ENCODE measurements at places on chromosomes 6 and 20. TPM values are rescaled to one million over a fixed set of nuclear protein-coding genes. Genes with fewer than 3 reads are reported as not detected.

The TSBP1 gene
- total RNA-seq, result not detected

The HLA-DMB gene
- 1.8 TPM for total RNA-seq

DNA sequence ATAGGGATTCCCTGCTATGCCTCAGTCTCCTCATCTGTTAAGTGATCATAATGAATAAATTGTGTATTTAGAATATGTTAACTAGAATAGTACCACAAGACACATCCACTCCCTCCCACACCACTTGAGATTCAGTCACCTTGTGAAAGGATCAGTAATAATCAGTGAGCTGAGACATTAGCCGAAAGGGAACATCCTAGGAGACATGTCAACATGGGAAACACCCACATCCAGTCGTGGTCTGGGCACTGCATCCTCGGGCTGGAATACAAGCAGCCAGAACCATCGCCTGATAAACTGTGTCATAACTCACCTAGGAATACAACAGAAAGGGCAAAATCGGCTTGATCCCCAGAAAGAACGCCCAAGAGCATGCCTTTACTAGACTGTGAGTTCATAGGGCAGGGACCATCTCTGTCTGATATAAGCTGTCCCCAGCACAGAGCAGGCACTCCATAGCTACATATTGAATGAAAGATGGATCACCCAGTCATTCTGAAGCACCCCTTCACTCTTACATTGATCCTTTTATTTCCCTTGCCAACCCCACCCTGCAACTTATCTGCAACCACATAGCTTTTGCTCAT is 23.9 kb downstream of the RIPOR2 start:
- peak overlapping the region; percentile 77 for H3K4me3 ChIP-seq
- peaks cover 71% of the 10 kb centered on the region for H3K27me3 ChIP-seq
- H3K27ac ChIP-seq, result no peak overlapping the region
- peaks cover 18% of the 10 kb centered on the region for H3K4me1 ChIP-seq
- H3K36me3 ChIP-seq, result no peaks in the 10 kb centered on the region
- no peak for DNase-seq

The SEL1L2 gene
- not detected for total RNA-seq

The PROKR2 gene
- total RNA-seq, result not detected

- H3K4me1 ChIP-seq, result peaks cover 27% of the 10 kb centered on the region
- no peaks in the 10 kb centered on the region for H3K27me3 ChIP-seq
- no peak for DNase-seq
- H3K4me3 ChIP-seq, result peak overlapping the region; percentile 96
- peaks cover 6% of the 10 kb centered on the region for H3K36me3 ChIP-seq
Measured at GRCh38 chr6:7389162-7389450, 436 bp downstream of the CAGE1 start.

All from progenitor cell of endocrine pancreas (in vitro differentiated cells).